ENCODE measurements at places on chromosomes 5 and 9. TPM values are rescaled to one million over a fixed set of nuclear protein-coding genes. Genes with fewer than 3 reads are reported as not detected.

TMEM171 gene
- total RNA-seq: not detected

IFNA16 gene
- not detected for total RNA-seq

DNAJA1 gene
- 120 TPM for total RNA-seq

GRIN1 gene
- not detected for total RNA-seq

CCDC192 gene
- total RNA-seq: 0.26 TPM

CDH9 gene
- not detected for total RNA-seq

All from endothelial cell (in vitro differentiated cells).